Cerebellum (tissue), 4 donors: ENCODE measurements at places on chromosomes 6 and 20. TPM values are rescaled to one million over a fixed set of nuclear protein-coding genes. Genes with fewer than 3 reads are reported as not detected.

- DNase-seq: no peak
These were observed 111.8 kb downstream of the PLCB4 start for GRCh38 chr20:9180481-9181257.

AVP gene
- total RNA-seq: not detected

- peak; percentile 30 for DNase-seq
These were observed 144.2 kb downstream of the JARID2 start for GRCh38 chr6:15389765-15390723.

VGLL2 gene
- not detected for total RNA-seq

LBP gene
- total RNA-seq: 0.18 TPM

- DNase-seq: no peak
These were observed 85.2 kb upstream of the MAFB start for GRCh38 chr20:40774252-40774651.

DNA sequence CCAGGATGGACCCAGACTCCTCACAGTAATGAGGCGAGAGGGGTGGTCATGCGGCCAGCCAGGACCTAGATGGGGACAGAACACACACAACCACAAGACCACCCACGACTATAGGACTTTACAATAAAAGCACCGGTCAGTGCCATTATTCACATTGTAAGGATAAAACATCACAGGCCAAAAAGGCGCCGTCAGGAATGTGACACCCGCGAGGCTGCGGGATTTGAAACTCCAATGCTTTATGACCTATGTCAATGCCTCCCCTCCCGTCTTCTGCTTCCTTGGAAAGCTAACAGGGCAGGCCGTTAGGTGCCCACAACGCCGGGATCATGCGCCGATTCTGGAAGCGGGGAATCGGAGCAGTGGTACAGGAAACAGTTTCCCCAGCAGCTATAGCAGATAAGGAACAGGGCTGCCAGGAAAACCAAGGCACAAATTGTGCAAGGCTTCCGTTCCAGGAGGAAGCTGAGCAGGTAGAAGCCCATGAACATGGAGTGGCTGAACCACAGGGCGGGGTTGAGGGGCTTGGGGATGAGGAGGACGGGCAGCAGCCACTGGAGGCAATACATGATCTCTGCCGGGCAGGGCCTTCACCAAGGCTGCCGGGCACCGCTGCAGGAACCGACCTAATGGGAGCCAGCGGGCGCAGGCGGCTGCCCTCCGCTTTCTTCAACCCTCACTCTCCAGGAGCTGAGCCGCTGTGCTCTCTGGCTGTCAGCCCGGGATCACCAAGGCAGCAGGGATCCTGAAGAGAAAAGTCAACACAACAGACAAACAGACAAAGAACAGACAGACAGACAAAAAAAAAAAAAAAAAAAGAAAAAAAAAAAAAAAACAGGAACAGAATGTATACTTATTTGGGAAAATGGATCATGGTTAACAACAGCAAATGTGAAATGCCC, 2.2 kb upstream of the NNAT start:
- no peak for DNase-seq

- no peak for DNase-seq
These were observed 337.4 kb upstream of the PRDM1 start for GRCh38 chr6:105748737-105749161.

IFNGR1 gene
- total RNA-seq: 41.1 TPM
